Endothelial cell (in vitro differentiated cells): ENCODE measurements at places on chromosomes 11 and 22. TPM values are rescaled to one million over a fixed set of nuclear protein-coding genes. Genes with fewer than 3 reads are reported as not detected.

- no peak for DNase-seq
Observed at GRCh38 chr22:45497351-45498145, 5.1 kb upstream of the FBLN1 start.

APOA1 gene
- total RNA-seq = 1.2 TPM

OR8G5 gene
- total RNA-seq = 0.18 TPM

DNA sequence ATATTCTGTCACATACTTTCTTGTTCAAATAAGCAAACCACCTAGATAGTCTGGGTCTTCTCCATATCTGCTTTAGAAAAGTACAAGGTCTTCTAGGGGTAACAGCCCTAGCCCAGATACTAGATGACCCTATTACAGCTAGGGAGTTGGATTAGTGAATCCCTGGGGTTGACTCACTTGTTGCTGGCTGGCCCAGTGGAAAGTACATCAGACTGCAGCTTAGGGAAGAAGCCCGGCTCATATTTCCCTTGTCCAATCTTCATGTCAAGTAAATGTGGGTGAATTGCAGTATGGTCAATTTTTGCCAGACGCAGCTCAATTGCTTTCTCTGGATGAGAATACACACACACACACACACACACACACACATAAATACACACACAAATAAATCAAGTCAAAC lies 79.1 kb upstream of the SCUBE2 start:
- no peak for DNase-seq

DNA sequence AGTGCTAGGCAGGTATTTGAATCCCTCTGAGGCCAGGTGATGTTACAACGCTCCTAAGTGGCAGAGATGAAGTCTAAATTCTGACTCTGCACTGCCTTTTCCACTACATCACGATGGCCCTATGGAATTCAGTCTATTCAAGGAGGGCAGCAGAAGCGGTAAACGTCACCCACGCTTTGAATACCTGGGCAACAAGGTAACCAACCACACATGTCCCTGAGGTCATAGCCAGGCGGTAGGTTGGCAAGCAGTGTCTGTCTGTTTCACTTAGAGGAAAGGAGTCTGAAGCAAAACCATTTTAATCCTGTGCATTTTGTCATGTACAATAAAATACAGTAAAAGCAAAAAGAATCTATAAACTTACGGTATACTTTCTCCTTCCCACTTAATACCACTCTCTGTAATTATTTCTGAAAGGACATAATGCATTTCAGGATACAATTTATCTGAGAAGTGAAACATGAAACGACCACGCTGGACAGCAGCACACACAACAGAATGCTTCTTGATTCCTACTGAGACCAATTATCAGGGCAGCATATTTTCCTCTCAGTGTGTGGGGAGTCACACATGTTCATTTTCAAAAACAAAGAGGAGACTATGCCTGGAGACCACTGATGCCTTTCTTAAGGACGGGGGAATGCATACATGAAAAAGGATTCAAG lies 51.3 kb downstream of the PRDM10 start:
- no peak for DNase-seq

GRCh38 chr11:40285558-40285957 lies 1173.9 kb downstream of the LRRC4C start:
- no peak for DNase-seq

- no peak for DNase-seq
Observed at GRCh38 chr11:35682230-35683173, 19.9 kb downstream of the TRIM44 start.

DNA sequence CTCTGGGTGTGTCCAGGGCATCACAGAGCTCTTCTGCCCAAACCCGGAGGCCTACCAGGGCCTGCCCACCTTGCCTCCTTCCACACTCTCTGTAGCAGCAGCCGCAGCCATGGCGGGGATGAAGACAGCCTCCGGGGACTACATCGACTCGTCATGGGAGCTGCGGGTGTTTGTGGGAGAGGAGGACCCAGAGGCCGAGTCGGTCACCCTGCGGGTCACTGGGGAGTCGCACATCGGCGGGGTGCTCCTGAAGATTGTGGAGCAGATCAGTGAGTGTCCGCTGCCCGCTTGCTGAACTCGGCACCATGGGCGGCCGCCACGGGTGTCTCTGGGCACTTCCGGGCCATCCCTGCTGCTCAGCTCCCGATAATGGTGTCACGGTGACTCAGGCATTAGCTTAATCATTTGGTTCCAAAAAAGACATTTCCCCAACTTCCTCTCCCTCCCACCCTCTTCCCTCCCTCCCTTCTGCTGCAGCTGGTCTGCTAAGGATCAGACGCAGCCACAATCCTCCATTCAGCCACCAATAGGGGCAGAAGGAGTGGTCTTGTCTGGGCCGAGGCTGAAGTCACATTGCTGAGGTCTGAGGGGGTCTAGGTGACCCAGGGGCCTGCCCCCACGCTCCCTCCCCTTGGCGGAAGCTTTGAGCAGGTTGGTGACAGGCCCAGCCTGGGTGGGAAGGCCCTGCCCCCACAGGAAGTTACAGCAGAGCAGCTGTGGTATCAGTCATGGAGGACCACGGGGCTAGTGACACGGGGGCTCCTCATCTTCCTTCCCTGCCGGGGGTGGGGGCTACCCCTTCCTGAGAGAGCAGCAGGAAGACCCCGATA lies 950 bp downstream of the FERMT3 start:
- no peak for DNase-seq

- no peak for DNase-seq
Observed at GRCh38 chr22:23013612-23014011, 56.7 kb upstream of the GNAZ start.

PRR33 gene
- total RNA-seq = not detected

MYO7A gene
- 18.3 TPM for total RNA-seq

DNA sequence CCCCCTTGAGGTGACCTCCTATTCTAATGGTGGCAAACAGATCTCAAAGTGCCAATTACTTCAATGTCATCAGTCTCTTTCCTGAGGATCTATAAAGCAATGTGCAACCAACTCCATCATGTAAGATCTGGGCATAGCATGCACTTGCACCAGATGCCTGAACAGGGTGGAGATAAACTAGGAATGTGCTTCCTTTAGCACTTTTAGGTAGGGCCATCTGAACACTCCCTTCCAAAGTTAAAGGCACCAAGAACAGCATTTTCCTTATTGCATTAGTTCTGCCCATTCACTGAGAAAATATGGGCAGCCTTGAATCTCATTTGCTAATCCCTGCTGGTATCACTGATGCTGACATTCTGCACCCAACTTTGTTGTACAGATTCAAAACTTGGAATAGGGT lies 112.0 kb downstream of the SGSM3 start:
- DNase-seq = no peak

DNA sequence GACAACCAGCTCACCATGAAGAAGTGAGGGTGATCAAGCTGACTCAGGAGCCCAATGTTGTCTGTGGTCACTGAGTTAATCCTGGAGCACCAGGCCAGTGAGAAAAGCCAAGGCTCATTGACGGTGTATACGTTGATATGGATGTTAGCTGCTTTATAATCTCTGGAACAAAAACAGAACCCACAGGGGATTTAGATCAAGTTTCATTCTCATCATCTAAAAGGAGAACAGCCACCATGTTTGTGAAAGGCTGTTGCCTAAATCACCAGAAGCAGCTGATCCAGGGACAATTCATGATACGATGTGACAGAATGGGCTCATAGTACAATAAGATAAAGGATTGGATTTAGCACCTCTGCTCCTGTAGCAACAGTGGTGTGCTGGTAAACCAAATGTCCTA lies 68.5 kb downstream of the GDPD4 start:
- DNase-seq = no peak

DNA sequence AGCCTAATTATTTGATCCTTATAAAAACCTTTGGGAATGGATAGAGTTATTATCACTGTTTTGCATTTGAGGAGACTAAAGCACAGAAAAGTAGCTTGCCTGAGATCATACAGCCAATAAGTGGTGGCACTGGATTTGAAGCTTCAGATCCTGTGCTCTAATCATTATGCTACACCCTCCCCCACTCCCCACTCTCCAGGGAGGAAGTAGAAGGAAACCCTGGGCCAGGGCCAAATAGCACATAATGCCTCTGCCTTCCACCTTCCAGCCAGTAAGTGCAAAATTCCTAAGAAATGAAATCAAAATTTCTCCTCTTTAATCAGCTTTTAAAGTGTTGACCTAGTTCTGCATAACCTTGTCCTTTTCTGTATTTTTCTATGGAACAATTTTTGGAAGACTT lies 61.6 kb downstream of the SIK2 start:
- DNase-seq = no peak

TMEM191C gene
- 0.92 TPM for total RNA-seq

- no peak for DNase-seq
Observed at GRCh38 chr22:49534386-49534785, 293.3 kb downstream of the BRD1 start.

DNA sequence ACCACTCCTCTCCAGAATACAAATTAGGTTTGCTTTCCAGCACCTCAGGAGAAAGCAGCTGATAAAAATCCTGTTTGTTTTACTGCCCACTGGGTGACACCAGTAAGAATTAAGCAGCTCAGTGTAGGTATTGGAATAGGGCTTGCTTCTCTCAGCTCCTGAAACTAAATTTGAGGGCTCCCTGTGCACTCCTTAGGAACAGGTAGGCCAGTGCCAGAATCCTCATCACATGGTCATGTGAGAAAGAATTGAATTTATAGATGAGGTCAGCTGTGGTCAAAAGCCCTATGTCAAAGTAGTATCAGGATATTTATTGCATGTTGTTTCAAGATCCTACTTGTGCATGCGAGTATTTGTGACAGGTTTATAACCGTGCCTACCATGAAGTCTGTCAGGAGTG lies 1.0 kb downstream of the PRSS23 start:
- no peak for DNase-seq

DNA sequence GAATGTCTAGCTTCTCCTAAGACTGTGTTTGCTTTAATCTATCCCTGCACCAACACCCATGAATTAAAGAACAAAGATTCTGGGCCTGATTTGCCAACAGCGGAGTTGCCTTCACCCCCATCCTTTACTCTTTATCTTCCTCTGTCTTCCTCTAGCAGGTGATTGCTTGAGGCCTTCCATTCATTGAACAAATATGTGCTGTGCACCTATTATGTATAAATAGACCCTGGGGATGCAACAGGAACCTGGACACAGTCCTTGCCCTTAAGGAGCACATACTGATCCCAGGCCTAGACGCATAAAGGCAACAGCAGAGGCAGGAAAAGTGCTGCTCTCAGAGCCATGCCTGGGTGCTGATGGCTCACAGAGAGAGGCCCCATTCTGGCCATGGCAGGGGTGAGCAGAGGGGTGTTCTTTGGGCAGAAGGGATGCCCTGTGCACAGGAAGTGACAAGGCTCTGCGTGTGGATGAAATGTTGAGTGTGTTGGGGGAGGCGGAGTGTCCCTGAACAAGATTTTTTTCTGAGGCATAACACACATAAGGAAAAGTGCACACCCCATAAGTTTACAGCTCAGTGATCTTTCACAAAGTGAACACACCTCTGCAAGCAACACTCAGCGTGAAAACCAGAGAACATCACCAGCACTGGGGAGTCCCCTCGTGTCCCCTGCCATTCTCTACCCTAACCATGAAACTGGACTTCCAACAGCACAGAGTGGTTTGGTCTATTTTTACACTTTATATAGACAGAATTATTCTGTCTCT lies 145.9 kb downstream of the GRIK4 start:
- no peak for DNase-seq

DNA sequence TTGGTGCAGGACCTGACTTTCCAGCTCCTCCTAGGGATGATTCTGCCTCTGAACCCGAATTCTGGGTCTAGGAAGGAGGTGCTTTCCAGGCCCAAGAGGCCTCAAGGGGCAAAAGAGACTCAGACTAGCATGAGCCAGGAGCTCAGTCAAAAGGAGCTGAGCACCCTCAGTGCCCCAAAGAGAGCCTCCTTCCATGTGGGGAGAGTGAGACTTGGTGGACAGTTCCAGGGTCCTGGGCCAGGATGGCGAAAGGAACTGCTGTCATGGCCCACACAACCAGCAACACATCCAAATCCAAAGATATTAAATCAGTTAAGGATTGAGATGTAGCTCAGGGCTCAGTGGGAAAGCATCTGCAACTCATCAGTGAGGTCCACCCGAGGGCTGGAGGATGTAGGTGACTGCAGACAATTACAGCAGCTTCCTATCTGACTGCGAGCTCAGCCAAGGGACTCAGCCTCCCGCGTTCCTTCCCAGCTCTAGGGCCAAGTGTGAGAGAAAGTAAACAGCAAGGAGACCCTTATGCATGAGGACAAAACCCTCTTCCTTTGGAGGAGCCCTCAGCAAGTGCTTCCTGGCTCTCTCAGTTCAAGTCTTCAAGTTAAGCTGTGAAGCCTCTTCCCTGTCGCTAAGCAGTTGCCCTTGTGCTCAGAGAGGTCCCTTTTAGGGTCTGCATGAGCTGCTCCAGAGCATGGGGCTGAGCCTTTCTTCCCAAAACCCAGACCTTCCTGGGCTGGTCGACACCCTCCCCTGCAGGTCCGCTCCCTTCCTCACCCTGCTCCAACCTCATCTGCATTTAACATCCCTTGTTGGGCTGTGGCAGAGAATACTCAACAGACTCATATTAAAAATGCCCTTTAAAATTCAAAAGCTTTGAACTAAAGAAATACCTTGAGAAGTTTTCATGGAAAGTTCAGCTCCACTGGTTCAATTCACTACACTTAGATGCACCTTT lies 35.8 kb downstream of the C11orf58 start:
- DNase-seq = no peak

- no peak for DNase-seq
Observed at GRCh38 chr22:40215266-40215665, 37.5 kb downstream of the TNRC6B start.

DNA sequence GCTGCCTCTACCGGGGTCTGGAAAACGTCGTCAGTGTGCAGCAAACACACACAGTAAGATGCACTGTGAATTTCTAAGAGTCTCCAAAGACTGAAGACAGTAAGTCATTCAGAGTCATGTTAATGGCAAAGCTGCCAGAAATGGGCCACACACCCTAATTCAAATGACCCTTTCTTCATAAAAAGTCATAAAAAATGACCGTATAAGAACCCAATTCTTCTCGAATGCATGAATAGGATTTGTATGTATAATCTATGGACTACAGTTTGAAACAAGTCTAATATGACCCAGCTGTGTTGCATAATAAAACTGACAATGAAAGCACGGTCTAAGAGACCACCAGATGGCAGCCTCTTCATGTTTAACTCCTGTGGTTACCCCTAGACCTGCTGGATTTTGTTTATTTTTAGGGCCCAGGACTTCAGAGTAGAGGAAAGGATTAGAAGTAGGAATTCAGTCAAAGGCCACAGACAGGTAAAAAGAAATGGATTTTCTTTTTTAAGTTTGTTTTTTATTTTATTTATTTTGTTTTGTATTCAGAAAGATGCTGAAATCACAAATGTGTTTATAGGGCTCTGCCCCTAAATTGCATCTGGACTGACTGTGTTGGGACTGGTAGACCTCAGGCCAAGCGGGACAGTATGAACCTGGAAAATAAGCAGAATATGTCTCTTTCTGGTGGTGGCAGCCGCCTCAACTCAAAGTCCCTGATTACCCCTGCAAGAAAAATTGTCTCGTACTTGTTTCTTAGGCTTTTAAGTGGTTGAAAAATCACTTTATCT lies 32.1 kb upstream of the SLC5A12 start:
- DNase-seq = peak; percentile 33

- no peak for DNase-seq
Observed at GRCh38 chr22:48250286-48250895, 1487.9 kb downstream of the TBC1D22A start.

GRCh38 chr11:58222721-58223120 lies 6.0 kb downstream of the OR10Q1 start:
- DNase-seq = no peak
